ENCODE measurements at places on chromosomes 5 and 9.
A peak's percentile ranks its signal among the peaks of the same experiment; 100 is the strongest.

- no peak for DNase-seq
Observed at GRCh38 chr9:3007326-3007725, 163.4 kb upstream of the PUM3 start.

DNA sequence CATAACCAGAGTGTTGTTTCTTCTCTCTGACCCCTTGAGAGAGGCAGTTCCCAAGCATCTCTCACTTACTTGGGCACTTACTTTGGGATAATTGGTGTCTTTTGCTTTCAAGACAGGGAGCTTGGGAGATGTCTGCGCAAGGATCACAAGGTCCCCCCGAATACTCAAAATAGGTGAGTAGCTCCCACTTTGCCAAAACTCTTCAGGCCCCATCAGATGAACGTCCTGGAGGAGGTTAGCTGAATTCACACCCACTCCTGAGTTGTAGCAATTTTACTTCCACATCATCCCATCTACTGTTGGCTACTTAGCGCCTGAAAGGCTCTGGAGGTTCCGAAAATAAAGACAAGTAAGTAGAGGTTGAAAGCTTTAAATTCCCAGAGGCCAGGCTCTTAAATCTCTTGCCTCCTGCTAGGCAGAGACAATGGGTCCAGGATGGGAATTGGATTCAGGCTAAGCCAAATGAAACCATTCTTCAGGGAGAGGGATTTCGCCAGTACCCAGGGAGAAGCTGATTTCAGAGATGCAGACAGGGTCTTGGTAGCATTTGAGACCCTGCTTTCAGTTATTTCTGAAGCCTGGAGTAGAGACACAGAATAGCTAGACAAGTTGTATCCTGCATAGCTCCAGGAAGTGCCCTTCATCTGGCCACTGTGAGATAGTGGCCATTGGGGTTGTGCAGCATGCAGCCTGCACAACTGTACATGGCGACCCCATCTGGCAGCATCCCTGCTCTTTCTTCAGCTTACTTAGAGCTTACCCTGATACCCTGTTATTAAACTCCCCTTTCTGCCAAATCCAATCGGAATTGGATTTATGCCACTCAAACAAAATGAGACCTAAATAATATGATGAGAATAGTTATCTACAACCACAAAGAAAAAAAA lies 60.1 kb downstream of the BOD1 start:
- DNase-seq = no peak

- no peak for DNase-seq
Observed at GRCh38 chr5:102901424-102902134, 146.5 kb downstream of the PAM start.

DNA sequence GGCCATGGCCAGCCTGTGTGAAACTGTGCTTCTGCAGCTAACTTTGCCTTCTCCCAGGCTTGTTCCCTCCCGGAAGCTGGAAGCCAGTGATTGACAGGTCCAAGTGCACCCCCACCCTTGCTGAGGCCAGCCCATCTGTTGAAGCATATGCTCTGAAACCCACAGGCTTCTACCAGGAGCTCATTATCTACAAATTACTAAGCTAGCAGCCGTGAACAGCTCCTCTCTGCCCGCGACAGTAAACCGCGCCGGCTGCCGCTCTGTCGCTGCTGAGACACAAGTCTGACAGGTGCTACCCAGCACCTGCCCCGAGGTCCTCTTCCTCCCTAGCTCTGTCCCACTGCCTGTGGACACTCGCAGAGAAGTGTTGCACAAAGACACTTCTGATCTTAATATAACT lies 490.9 kb downstream of the GADD45G start:
- DNase-seq = no peak

GRCh38 chr5:119382169-119382568 lies 26.4 kb downstream of the TNFAIP8 start:
- no peak for DNase-seq

- DNase-seq = peak; percentile 9
Observed at GRCh38 chr5:56480078-56480704, 247.1 kb upstream of the ANKRD55 start.

DNA sequence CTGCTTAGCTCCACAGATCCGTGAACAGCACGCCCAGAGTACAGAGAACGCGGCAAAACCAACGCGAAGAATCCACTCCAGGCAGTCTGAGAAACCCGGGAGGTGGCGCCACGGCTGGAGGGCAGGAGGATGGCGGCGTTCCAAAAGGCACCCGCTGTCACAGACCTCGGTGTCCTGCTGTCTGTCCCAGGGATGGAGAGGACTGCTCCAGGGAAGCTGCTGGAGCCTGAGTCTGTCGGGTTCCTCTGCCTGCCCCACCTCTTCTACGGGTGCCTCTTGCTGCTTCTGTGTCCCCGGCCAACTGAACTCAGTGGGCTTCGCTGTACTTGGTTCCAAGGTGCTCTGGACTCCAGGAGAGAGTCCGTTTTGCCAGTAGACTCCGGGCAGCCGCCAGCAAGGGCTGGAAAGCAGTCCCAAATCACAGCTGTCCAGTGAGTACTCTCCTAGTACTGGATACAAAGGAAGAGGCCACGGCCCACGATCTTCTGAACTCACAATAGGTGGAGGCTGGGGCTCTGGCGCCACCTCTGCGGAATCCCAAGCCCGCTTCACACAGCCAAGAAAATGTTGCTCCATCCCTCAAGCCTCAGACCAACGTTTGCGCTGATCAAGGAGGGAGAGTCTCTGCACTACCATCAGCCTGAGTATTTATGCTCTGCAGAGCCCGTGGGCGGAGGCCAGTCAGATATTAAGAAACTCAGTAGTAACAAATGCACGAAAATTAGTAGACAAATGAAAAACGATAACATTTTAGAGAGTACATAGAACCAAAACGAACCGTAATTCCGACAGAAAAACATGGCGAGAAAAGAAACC lies 440 bp downstream of the ANXA2R start:
- DNase-seq = no peak

DNA sequence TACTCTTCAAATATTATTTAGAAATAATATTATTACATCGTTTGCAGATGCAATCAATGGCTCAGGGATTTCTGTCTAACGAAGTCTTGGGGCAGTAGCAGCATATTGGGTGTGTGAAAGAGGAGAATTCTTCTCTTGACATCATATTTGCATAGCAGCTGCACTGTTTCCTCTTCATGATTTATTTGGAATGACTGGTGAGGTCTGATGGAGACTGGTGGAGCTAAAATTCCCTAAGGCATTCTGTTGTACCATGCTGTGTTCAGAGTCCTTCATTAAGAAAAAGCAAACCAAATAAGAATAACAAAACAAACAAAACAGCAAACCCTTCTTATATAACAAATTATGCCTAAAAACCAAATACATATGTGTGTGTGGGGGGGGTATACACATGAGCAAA lies 177.6 kb downstream of the DIRAS2 start:
- no peak for DNase-seq

DNA sequence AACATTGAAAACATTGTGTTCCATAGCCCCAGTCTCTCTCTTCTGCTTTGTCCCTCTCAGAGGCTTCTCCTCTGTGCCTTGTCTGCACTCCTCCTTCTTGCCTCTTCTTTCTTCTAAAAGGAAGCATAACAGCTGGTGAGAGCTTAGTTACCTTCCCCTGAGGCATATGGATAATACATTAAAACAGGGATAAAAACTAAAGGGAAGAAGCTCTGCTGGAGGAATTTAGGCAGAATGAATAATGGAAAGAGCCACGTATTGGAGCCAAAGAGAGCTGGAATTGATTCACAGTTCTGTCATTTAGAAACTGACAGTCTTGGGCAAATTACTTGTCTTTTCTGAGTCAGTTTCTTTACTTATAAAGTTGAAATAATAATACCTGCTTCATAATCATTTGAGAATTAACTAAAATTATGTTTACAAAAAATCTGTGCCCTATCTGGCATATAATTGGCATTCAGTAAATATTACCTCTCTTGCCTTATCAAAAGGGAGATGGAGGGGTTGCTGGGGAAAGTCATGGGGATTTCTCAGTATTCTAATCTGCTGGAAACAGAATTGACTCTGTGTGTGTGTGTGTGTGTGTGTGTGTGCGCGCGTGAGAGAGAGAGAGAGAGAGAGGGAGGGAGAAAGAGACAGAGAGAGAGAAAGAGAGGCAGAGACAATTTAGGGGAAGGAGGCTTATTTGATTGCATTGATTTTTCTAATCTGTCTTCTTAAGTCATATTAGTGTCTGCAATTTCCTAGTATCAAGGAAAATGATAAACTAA lies 20.2 kb downstream of the ZNF474 start:
- DNase-seq = no peak

- DNase-seq = no peak
Observed at GRCh38 chr9:21995666-21996398, 1.2 kb downstream of the CDKN2B-AS1 start.
